Urothelium cell line (cell line): ENCODE measurements at places on chromosomes 12 and 14.

DNA sequence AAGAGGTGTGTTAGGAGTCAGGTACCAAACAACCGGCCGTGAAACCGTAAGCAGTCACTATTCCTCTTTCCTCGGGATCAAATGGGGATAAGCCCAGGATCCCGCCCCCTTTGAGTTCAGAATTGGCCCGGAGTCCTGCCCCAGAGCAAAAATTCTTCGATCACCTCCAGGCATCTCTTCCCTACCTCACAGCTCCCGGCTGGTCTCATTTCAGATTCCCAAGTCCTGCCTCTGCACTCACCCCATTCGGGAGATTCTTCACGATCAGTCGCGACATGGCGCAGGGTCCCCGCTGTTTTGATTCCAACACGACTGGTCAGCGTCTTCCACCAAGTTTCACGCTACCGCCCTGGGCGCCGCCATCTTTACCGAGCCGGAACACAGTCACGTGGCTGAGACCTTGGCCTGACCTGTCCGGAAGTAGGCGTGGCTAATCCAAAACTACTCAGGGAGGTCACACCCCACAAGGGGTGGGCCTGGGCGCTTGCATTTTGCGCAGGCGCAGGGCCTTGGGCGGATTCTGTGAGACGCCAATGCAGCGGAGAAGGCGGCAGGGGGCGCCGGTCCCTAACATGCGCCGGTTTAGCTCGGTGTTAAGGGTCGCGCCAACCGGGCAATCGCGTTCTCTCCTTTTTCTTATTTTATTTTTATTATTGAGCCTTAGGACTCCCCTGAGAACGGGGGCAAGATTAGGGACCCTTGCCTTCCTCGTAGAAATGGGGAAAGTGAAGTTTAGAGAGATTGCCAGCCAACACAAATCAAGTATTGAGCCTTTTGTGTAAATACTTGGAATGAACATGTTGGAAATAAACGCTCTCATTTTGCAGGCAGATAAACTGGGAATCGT, at the start of gene RBM19:
RBM19 (minus strand) TSS at position 375 of the 847 bp plus-strand sequence; CDS start at position 277, 98 bp downstream.
- DNase-seq: peak; percentile 98

DNA sequence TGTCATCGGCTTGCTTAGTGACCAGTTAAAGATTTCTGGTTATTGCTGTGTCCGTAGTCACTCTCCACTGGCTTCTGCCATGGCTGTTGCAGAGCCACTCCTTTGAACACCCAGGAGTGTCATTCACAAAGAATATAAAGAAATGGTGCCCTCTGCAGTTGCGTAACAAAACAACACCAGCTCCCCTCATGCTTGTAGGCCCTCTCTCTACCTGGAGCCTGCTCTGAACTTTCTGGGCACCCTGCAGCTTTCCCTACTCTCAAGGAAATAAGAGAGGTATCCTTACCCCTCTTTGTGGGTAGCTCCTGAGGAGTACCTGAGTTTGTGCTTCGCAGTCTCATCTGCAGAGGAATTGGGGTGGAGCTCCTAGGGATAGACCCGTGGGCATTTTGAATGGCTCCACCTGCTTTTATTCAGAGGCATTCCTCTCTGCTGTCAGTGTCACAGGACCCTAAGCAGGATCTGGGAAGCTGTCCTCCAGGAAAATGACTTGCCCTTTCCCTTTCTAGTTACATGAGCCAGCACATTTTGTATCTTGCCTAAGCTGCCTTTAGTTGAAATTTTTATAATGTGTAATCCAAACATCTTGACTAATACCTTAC, 97.2 kb upstream of the TMEM260 start:
- DNase-seq: peak; percentile 74

DNA sequence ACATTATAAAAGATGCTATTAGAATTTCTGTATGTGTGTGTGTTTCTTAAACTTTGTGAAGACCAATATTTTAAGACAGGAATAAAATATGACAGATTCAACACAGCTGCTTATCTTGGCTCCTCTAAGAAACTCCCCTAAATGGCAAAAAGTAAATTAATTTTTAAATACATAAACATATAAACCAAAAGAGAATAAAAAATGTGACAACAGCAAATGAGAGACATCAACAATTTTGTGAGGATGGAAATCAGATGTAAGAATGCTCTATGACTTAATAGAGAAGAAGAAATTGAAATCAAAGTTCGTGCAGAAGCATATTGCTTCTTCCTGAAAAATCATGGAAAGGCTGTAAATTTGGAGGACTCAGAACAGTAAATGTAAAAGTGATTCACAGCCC, 1083.8 kb downstream of the FLRT2 start:
- no peak for DNase-seq

GRCh38 chr14:96046630-96047029, 7.5 kb downstream of the C14orf132 start:
- DNase-seq: no peak

- peak; percentile 96 for DNase-seq
Observed at GRCh38 chr14:55556929-55557623, 22.9 kb upstream of the KTN1 start.

DNA sequence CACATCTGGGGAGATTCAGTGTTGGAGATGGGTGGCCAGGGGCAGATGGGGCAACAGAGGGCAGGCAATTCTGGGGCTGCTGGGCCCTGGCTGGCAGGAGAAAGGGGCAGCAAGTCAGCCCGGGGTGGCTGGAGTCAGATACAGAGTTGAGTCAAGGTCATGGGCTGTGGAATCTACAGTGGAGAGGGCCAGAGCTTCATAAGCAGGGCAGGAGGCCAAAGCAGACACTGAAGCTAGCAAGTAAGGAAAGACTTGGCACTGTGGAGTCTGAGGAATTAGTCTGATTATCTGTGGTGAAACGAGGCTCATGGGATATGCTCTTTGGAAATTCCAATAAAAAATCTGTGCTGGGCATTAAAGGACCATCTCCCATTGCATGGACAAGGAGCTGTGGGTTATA, 95.5 kb downstream of the TMX1 start:
- no peak for DNase-seq

DNA sequence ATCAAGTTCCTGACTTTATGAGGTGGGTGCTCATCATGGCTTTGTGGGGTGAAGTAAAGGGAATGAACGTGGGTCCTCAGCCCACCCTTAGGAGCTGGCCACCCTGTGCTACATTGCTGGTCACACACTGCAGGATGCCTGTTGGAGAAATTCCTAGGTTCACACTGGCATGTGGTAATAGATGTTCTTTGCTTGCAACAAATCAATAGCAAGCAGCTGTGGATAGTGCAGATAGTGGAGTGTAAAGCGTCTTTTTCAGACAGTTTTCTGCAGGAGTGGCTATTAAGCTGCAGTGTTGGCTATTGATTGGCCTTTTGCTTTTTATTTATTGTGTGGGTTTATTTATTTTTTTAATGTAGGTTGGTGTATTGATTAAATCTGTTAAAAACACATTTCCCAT, 822.7 kb downstream of the NRXN3 start:
- no peak for DNase-seq

DNA sequence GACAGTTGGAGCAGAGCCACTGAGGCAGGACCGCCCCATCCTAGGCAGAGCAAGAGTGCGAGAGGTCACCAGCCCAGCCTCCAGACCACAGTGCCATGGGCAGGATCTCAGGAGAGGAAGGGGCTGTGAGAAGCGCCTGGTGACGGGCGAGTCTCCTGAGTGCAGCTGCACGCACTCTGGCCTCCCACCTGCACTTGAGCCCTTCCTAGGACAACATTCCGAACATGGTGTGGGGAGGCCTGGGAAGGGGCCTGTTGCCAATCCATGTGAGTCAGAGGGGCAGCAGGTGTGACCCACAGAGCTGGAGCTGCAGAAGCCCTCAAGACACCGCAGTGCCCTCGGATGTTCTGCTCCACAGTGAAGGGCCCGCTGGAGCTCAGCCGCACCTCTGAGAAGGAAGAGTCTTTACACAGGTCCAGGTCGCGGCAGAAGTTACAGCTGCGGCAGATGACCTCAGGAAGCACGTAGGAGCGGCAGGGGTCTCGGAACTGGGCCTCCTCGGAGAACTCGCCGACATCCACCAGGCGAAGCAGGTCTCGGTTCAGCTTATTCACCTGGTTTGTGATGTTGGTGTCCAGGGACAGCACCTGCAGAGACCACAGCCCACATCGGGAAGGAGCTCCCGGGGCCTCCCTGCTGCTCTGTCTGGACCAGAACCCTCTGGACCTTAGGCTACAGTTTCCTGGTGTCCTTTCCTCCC, 7.3 kb downstream of the P2RX2 start:
- no peak for DNase-seq

DNA sequence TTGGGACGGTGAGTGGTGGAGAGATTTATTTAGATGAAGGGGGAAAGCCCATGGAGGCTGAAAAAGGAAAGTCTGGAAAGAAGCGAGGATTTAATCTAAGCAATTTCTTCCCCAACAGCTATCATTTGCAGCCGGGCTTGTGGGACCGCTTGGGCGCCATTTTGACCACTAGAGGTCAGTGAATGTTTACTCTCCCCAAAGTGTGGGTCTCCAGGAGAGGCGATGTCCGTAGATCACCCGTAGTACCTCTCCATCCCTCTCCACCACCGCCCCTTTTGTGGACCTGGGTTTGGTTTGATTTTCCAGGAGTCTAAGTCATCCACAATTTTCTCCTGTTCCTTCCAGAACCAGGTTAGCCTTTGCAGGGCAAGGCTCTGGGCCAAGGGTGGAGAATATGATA, 91.2 kb upstream of the PARP11 start:
- peak; percentile 47 for DNase-seq

DNA sequence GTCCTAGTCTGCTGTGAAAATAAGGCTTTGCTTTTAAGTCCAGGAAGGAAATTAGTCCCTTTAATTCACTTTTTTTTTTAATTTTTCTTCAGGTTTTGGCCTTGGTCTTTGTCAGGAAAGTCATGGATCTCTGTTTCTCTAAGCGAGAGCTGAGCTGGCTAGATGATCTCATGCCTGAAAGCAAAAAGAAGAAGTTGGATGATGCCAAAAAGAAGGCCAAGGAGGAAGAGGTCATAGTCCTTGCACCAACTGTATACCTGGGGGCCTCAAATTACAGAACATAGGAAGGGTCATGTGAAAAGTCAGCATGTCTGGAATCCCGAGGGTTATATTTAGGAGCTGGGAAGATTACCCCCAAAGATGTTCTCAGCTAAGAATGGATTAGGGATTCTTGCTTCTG, 72.3 kb downstream of the SLC4A8 start:
- no peak for DNase-seq

DNA sequence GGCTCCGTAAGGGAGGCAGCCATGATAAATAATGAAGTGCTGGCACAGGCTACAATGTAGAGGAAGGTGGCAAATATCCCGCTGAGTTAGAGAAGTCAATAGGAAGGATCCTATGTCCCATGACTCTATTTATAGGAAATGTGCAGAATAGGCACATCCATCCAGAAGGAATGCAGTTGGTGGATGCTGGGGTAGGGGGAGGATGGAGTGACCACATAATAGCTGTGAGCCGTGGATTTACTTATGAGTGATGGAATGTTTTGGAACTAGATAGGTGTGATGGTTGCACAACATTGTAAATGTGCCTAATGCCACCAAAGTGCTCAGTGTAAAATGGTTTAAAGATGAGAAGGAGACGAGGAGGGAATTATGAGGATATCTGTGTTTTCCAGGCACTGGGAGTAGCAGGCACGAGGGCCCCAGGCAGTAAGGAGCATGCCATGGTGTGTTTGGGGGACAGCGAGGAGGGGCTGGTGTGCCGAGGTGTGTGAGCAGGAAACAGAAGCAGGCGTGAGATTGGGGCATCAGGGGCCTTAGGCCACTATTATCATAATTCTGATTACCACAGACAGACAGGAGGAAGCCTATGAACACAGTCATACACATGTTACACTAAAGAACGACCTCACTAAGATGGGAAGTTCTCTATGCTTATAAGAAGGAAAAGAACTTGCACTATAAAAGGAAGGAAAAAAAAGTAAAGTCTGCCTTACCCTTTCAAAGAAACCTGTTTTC, 837.3 kb upstream of the TMEM132C start:
- no peak for DNase-seq

DNA sequence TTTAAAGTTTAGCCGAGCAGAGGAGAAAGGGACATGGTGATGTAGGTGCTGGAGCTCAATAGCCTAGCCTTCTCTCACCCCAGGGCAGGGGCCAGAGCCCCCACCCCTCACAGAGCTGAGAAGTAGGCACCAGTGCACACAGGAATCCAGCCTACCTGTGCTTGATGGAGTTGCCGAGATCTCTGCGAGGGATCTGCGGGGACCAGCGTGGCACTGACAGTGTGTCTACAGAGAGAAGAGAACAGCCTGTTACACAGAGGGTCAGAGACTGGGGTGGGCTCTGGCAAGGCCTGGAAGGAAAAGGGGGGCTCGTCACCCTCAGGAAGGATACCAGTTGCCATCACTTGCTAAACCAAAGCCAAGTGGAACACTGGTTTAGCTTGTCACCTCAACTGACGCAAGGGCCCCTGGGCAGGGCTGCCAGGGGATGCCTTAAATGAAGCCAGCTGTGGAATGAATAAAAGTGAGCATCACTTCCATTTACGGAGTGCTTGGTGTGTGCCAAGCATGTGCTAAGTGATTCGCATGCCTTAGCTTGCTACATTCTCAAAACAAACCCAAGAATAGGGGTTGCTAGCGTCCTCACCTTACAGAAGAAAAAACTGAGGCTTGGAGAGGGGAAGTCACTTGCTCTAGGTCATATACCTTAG, 220.8 kb upstream of the NOS1 start:
- no peak for DNase-seq

GRCh38 chr12:69714542-69714941, 15.4 kb upstream of the BEST3 start:
- DNase-seq: no peak

GRCh38 chr12:8917751-8918150, 3.4 kb downstream of the PHC1 start:
- DNase-seq: no peak

- no peak for DNase-seq
Observed at GRCh38 chr12:31407562-31407961, 81.6 kb upstream of the SINHCAF start.

- DNase-seq: no peak
Observed at GRCh38 chr12:80058586-80058985, 40.8 kb upstream of the OTOGL start.

DNA sequence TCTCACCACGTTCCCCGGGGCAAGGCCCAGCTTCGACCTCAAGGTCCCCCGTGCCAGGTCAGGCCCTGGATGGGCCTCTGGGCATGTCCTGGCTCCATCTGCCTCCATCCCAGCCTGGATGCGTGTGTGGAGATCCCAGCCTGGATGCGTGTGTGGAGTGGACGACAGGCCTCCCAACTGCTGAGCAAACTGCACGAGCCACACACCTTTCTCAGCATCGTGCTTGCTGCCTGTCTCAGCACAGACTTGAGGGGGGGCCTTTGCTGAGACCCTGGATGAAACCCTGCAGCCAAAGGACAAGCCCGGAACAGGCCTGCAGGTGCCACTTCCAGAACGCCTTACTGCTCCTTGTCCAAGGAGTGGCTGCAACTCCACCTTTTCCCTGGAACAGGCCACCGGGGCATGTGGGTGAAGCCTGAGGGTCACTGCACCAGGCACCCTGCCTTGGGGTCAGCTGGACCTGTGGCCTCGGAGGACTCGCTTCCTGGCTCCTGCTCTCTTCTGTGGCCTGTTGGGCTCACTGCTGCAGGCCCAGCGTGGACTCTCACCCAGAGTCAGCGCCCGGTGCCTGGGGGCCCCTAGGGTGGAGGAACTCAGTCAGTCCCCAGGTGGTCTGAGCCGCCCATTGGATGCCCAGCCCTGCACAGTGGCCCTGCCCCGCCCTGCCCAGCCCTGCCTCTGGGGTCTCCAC, 176.0 kb downstream of the KIF26A start:
- DNase-seq: no peak

- no peak for DNase-seq
Observed at GRCh38 chr12:67472539-67472938, 176.0 kb upstream of the DYRK2 start.

- DNase-seq: peak; percentile 36
Observed at GRCh38 chr12:48580831-48581230, 11.0 kb upstream of the LALBA start.
